ENCODE measurements at places on chromosomes 16 and 17.
A peak's percentile ranks its signal among the peaks of the same experiment; 100 is the strongest.

- DNase-seq: peak; percentile 92
Observed at GRCh38 chr17:4490637-4491061, 8.0 kb upstream of the SPNS2 start.

DNA sequence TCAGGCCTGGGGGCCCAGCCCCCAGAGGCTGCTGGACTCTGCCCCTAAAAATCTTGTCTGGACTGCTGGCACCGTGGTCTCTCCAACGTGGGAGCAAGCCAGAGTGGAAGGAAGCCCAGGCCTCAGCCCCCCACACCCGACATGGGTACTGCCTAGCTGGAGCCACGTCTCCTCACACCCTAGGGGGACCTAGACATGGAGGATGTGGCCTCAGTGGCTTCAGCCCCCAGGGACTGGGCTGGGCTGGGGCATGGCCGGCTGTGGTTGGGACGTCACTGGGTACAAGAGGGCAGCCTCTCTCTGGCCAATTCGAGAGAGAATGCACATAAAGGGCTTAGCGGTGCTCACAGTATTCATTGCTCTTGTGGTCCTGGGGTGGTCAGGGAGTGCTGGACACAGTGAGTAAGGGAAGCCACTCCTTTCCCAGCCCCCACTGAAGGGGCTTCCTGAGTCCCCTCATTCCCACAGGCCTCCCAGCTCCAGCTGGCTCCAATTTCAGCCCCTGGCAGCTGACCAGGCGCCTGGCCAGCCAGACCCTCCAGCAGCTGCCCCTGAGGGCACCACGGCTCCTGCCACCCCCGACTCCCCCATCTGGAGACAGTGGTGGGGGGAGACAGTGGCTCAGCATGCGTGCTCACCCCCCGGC is 1.1 kb downstream of the CDH15 start:
- DNase-seq: no peak

GRCh38 chr17:9538626-9539025 is 37.0 kb downstream of the STX8 start:
- no peak for DNase-seq

- no peak for DNase-seq
Observed at GRCh38 chr16:5382484-5382883, 284.9 kb upstream of the EEF2KMT start.

DNA sequence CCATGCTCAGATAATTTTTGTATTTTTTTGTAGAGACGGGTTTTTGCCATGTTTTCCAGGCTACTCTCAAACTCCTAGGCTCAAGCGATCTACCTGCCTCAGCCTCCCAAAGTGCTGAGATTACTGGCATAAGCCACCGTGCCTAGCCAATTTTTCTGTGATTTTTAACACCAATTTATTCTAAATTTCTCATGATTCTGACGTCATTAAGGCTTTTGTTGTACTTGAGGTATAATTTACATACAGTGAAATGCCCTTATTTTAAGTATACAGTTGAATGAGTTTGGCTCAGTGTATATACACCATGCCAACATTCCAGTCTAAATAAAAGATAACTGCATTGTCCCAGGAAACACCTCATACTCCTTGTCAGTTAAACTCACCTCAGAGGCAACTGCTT is 77.4 kb downstream of the TMEM132E start:
- no peak for DNase-seq

DNA sequence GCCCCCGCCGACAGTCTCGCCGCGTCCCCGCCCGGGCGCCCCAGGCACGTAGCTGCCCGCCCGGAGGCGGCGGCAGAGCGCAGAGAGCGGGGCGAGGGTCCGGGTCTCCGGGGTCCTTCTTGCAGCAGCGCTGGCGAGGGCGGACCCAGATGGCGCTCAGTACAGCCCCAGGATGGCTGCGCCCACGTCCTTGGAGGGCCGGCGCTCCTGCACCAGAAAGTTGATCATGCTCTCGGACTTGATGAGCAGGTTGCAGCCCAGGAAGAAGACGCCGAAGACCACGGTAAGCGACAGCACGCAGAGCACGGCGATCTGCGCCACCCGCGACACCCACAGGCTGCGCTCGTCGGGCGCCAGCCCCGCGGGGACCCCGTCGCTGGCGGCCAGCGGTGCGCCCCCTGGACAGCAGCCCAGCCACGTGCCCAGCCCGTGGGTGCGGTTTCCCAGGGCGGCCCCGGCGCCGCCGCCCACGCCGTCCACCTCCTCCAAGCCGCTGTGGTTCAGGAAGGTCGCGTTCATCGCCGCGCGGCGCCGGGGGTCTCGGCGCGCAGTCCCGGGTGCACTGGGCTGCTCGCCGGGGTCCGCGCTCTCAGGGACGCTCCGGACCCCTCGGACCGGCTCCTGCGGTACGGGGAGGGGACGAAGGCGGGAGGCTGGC is 435 bp downstream of the RPRML start:
- peak; percentile 32 for DNase-seq

GRCh38 chr17:43845766-43846165 is 1.2 kb upstream of the CD300LG start:
- no peak for DNase-seq

DNA sequence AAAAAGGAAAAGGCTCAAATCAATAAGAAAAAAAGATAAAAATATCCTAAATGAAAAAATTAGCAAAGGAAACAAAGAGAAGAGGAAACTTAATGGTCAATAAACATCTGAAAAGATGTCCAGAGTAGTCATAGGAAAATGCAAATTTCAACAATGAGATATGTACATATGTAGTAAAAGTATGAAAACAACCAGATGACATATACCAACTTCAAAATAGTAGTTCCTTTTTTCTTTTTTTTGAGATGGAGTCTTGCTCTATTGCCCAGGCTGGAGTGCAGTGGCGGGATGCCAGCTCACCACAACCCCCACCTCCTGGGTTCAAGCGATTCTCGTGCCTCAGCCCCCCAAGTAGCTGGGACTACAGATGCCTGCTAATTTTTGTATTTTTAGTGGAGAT is 21.7 kb upstream of the NFAT5 start:
- no peak for DNase-seq

- no peak for DNase-seq
Observed at GRCh38 chr16:23934610-23935236, 98.9 kb downstream of the PRKCB start.

- peak; percentile 49 for DNase-seq
Observed at GRCh38 chr16:84283314-84284153, 11.1 kb upstream of the WFDC1 start.

GRCh38 chr17:15332338-15332737 is 9.1 kb downstream of the TEKT3 start:
- peak; percentile 84 for DNase-seq

DNA sequence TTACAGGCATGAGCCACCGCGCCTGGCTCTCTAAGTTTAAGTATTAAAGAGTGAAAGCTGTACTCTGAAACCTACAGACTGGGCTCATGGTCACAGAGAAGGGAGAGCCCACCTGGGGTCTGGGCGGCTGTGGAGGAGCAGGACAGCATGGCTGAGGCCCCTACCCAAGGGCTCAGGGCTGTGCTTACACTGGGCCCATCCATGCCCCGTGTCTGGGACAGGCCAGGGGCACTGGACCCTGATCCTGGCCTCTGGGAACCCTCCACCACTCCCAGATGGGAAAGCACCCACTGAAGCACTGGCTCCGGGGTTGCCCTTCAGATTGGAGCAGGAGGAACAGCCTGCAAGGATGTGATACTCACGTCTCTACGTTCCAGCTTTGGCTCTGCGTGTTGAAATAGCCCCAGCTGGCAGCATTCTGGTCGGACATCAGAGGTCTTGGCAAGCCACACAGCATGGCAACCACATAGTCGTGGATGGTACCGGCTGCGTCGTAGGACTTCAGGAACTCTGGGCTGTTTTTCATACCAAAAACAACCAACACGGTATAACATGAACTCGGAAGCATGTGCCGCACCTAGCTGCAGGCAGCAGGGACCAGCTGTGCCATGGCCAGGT is 13.0 kb downstream of the SHPK start:
- DNase-seq: no peak

Measured in ELF-1 (cell line).